ENCODE measurements at places on chromosomes 2 and 18. TPM values are rescaled to one million over a fixed set of nuclear protein-coding genes. Genes with fewer than 3 reads are reported as not detected.
A peak's percentile ranks its signal among the peaks of the same experiment; 100 is the strongest.

- ATAC-seq = no peak
Observed at GRCh38 chr2:36013064-36013463, 342.5 kb upstream of the CRIM1 start.

DNA sequence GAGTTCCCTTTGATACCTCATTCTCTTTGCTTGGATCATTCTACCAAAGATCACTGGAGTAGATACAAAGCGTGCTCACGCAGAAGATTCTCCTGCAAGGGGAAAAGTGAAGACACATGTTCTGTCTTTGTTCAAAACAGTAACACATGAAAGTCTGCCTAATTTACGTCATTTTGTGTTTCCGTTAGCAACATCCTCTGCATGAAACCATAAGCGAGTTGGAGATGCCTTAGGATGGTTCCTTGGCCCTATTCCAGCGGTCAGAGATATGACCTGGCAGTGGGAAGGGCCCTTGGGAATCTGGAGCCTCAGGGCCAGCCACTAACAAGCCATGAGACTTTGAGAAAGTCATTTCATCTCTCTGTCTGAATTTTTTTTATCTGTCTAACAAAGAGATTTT lies 180.9 kb upstream of the TWIST2 start:
- no peak for ATAC-seq

The ALK gene
- not detected for total RNA-seq

DNA sequence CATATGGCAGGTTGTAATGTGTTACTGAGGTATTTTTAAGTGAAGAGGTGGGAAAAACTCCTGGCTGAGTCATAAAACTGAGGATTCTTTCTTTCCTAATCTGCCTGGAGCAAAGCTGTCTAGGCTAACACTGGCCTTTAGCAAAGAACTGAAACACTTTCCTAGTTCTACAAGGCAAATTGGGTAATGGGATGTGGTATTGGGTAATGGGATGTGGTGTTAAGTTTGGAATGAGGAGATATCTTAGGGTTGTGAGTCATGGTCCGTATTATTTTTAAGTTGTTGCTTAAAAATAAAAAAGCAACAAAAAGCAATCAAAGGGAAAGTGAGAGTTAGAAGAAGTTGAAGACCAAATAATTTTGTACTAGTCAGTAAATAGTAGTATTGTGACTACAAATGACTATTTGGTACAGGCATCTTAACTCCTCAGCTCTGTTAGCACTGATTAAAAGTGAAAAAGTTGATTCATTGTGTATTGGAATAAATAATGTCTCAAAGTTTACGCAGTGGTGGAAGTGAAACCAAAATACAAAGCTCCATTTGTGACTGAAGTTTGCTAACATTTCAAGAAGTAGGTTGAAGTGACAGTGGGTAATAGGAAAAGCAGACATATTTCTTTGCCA lies 216.8 kb downstream of the CAMKMT start:
- ATAC-seq = peak; percentile 98

- no peak for ATAC-seq
Observed at GRCh38 chr2:30766666-30767065, 40.6 kb downstream of the CAPN13 start.

GRCh38 chr18:10314066-10314465 lies 140.4 kb upstream of the APCDD1 start:
- no peak for ATAC-seq
